M059J (cell line): ENCODE measurements at places on chromosomes 5 and 9. TPM values are rescaled to one million over a fixed set of nuclear protein-coding genes. Genes with fewer than 3 reads are reported as not detected.

GRCh38 chr9:131473198-131473885 is 29.4 kb upstream of the POMT1 start:
- no peak for DNase-seq

DNA sequence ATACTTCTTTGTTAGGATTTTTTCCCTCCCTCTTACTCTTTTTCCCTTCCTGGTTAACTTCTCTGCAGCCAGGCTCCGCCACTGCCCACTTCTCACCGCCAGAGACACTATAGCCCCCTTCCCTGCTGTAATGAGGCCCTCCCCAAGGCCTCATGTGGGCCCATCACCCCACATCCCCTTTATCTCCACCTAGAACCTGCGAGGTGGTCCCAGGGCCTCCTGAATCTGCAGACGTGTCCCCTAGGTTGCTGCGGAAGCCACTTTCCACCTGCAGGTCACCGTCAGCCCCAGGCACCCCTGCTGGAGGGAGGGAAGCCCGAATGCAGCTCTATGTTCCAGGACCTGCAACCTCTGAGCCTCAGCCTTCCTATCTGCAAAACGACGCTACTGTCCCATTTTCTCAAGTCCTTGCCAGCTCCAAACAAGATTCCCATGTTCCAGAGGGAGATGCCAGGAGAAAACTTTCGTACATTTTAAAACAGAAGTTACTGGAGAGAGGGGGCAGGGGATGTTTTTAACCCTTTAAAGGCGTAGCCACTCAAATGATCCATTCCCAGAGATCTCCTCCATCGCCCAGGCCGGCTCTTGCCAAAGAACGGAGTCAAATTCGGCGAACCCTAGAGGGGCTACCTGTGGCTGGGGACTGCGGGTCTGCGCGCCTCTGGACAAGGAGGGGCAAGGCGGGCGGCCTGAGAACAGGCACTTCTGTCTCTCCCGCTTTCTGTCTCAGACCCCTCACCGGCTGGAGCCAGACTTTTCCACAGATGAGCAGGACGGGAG is 929 bp downstream of the SH3PXD2B start:
- peak; percentile 69 for DNase-seq

The PTGES gene
- 0.10 and 1.0 TPM in 2 replicates for total RNA-seq

The CARTPT gene
- not detected in 2 replicates for total RNA-seq

GRCh38 chr9:127521919-127522304 is 70.6 kb downstream of the LRSAM1 start:
- peak; percentile 79 for DNase-seq

- DNase-seq: no peak
These were observed 99.7 kb downstream of the SERINC5 start for GRCh38 chr5:80156156-80156555.

The IL33 gene
- total RNA-seq: 3.7 and 3.9 TPM in 2 replicates

- DNase-seq: no peak
These were observed 272.5 kb upstream of the IRX1 start for GRCh38 chr5:3323144-3323543.

DNA sequence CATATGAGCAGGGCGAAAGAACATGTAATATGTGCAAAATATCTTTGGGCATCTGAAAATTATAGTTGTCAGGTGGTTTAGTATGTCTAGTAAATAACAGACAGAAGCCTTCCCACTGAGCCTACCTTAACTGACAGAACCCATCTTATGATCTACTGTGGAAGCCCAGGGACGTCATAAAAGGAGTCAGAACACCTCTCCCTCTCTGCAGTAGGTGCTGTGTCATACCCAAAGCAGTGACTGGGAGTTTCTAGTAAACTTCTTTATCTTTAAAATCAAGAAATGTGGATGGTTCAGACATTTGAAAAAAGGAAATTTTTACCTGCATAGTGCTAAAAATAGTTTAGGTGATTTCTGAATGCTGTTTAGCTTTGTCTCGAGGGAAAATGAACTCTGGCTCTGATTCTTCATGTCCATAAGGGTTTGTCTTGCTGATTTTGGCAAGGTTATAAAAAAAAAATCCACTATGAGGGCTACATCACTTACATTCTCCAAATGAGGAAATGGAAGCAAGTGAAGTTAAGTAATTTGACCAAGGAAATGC is 104.0 kb downstream of the NUDT12 start:
- DNase-seq: peak; percentile 54

GRCh38 chr9:136644343-136644592 is 18.4 kb upstream of the EGFL7 start:
- peak; percentile 73 for DNase-seq

DNA sequence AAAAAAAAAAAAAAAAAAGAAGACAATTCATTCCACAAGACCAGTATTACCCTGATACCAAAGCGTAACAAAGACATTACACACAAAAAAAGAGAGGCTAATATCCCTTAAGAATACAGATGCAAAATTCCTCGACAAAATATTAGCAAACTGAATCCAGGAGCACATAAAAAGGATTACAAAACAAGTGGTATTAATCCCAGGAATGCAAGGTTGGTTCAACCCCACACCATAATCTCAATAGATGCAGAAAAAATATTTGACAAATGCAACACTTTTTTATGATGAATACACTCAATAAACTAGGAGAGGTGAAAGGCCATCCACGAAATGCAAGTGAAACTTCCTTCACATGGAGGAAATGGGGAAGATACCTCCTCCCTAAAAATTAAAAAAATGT is 80.1 kb upstream of the TLR4 start:
- DNase-seq: no peak

GRCh38 chr5:137604348-137605095 is 105.4 kb upstream of the SPOCK1 start:
- DNase-seq: peak; percentile 46
